ENCODE measurements at places on chromosomes 2 and 18. TPM values are rescaled to one million over a fixed set of nuclear protein-coding genes. Genes with fewer than 3 reads are reported as not detected.

The COPS7B gene
- 24.8 TPM for total RNA-seq

The KCNE4 gene
- under 0.01 TPM for total RNA-seq

The ZBTB14 gene
- 14.0 TPM for total RNA-seq

The PTPRN gene
- not detected for total RNA-seq

The PKP4 gene
- 58.8 TPM for total RNA-seq

The CENPA gene
- total RNA-seq: 5.2 TPM

The DAW1 gene
- 3.3 TPM for total RNA-seq

The CYBRD1 gene
- 26.0 TPM for total RNA-seq

The RETREG2 gene
- total RNA-seq: 64.0 TPM

The ABCG8 gene
- total RNA-seq: not detected

Measured in vein endothelial cell (primary cell).